T-helper 2 cell (primary cell): ENCODE measurements at places on chromosomes 1 and 21.
A peak's percentile ranks its signal among the peaks of the same experiment; 100 is the strongest.

- no peak for DNase-seq
Measured at GRCh38 chr1:25704267-25704691, 87.7 kb downstream of the MAN1C1 start.

- no peak for DNase-seq
Measured at GRCh38 chr21:34180826-34181359, 107.5 kb downstream of the MRPS6 start.

GRCh38 chr21:15701830-15702229 lies 28.0 kb upstream of the USP25 start:
- no peak for DNase-seq

DNA sequence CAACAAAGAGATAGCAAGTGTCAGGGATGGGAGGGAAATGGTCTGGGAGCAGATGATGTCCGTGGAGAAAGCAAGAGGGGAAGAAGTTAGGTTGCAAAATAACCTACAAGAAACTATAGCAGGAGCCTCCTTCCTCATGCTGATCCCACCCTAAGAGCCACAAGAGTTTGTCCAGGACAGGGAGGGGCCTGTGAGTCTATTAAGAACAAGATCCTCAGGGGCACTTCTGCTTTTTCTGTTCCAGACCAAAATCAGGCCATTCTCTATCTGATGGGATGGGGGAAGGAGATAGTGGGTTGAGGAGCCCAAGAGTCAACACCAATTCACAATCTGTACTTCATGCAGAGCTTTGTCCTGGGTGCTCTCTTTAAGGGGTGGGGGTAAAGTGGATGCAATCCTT lies 7.7 kb upstream of the ATP1A4 start:
- DNase-seq, result no peak

DNA sequence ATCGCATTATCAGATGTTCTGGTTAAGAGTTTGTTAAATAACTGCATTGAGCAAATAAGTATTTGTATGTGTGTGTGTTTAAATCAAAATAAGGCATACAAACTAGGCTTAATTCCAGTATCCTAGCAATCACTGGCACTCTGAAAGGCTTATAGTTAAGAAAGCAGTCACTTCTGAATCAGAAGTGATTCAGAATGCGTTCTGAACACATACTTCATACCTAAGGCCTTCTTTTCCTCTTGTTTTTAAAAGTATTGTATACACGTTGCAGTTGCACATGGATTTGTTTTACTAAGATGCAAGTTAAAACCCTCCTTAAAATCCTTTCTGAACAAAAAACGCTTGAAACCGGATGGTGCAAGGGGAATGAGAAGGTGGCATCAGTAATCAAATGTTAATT lies 238.4 kb upstream of the DMRTA2 start:
- DNase-seq, result no peak

DNA sequence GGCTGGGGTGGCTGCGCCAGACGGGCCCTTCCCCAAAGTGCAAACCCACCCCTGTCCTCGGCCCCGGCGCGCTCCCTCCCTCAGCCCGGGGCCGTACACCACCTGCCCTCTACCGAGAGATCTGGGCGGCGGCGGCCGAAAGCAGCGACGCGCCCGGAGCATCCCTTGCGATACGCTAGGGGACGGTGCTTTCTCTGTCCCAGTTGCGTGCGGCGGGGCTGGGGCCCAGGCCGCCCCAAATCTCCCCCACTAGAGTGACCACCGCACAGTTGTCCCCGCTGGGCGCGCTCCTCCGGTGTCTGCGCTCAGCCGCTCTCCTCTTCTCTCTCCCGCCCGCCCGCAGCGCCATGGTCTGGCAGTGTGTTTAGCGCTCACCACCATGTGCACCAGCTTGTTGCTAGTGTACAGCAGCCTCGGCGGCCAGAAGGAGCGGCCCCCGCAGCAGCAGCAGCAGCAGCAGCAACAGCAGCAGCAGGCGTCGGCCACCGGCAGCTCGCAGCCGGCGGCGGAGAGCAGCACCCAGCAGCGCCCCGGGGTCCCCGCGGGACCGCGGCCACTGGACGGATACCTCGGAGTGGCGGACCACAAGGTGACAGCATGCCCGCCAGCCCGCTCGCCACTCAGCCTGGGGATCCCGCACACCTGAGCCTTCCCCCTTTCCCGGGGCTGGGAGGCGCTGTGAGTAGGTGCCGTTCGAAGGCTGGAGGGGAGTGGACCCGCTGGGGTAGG lies 1.0 kb downstream of the ST6GALNAC5 start:
- DNase-seq, result no peak

DNA sequence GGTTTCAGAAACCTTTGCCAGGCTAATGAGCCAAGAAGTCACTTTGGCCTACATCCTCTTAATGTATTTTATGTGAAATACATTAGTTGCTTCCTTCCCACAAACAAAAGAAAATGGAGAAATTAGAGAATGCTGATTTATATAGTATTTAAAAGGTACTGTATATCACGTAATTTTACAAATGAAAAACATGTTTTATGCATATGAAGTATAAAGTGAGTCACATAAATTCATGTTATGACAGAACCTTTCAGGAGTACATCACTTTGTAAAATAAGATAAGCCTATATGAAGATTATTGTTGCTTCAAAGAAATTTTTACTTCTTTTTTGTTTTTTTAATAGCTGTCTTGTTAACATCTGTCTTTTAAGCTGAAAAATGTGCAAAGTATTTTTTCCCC lies 4.6 kb downstream of the DR1 start:
- DNase-seq, result no peak

DNA sequence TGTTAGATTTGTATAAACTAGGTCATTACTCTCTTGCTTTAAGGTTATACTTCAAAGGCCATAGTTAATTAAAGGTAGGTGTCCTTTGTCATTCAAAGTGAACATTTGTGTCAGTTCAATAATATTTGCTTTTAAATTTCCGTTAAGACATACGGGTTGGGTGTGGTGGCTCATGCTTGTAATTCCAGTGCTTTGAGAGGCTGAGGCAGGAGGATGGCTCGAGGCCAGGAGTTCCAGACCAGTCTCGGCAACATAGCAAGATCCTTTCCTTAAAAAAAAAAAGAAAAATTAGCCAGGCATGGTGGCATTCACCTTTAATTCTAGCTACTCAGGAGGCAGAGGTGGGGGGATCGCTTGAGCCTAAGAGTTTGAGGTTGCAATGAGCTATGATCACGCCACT lies 80.4 kb downstream of the KIF26B start:
- DNase-seq, result no peak

- no peak for DNase-seq
Measured at GRCh38 chr1:61606448-61607312, 118.3 kb downstream of the TM2D1 start.

DNA sequence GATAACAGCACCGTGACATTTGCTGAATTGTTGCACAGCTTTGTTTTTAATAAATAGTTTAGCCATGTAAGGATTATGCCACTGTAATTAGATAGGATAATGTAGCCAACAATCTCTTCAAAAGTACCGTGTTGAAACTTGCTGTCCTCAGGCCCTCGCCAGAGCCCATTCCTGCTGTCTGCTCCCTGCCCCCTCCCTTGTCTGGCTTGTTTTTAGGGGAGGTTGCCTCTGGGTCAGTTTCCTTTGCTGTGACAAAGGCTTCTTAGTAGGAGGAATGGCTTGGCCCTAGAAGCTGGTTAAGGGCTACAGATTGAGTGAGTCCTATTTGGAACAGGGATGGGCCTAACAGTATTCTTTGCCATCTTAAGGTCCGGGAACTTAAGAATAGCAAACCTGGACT lies 107.9 kb downstream of the LMO4 start:
- no peak for DNase-seq

- no peak for DNase-seq
Measured at GRCh38 chr1:198711837-198712236, 73.0 kb downstream of the PTPRC start.

- DNase-seq, result no peak
Measured at GRCh38 chr1:60813071-60813470, 269.3 kb upstream of the NFIA start.

DNA sequence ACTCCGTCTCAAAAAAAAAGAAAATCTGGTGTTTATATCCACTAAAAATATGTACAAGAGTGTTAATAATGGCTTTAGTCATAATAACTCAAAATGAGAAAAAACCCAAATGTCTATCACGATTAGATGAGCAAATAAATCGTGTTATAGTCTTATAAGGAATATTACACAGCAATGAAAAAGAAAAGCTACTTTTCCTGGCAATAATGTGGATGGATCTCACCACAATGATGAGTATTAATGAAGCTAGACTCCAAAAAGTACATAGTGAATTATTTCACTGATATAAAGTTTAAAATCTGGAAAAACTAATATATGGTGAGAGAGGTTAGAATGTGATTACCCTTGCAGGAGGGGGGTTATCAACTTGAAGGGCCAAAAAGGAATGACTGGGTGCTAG lies 9.7 kb downstream of the CD244 start:
- no peak for DNase-seq

DNA sequence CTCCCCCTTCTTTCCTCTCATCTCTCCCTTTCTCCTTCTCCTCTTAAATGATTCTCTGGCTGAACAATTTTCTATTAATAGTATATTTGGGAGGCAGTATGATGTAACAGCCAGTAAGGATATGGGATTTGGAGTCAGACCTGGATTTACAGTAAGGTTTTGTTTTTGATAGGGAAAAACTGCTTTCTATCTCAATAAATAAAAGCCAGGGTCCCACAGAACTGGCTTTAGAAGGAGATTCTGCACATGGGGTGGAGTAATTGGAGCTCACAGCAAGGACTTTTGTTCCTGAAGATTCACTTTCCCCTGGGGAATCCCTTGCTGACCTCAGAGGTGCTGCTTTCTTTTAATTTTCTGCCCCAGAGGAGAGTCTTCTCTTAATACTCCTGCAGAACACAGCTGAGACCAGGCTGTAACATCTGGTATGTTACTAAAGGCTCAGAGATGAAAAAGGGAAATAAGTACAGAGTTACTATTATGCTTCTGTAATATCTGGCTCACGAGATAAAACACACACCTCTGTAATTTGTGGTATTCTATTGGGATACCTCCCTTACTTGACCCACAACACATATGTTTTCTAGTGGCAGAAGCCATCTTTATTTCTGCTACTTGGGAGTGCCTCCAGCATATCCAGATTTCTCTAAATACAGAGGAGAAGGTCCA lies 13.4 kb downstream of the EPB41 start:
- DNase-seq, result no peak

DNA sequence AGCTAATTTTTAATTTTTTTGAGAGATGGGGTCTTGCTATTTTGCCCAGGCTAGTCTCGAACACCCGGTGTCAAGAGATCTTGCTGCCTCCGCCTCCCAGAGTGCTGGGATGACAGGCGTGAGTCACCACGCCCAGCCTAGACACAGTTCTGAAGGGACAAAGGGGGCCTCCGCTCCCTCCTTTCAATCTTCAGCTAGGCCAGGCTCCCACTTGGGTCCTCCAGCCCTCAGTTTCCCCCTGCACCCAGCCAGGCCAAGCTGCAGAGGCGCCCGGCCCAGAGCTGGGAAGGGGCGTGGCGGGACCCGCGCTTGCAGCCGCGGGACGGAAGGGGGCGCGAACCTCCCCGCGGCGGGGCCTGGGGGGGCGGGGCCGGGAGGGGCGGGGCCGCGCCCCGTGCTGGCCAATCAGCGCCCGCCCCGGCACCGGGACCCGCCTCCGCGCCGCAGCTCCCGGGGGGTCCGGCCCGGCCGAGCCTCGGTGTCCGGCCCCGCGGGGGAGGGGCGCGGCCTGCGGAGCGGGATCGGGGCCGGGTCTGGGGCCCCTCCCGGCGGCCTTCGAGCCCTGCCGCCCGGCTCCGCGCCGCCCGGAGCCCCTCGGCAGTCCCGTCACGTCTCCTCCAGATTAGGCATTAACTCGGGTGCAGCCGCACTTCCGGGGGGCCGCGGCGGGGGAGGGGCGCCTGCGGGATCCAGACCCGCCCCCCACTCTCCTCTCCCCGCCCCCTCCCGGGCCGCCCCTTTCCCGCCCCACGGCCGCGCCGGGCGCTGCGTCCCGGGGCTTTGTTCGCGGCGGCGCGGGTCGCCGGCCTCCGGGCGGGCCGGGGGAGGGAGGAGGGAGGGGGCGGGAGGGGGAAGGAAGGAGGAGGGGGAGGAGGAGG lies 559 bp upstream of the AGRN start:
- DNase-seq, result peak; percentile 68

GRCh38 chr1:186753241-186753640 lies 73.0 kb upstream of the PTGS2 start:
- no peak for DNase-seq

GRCh38 chr1:91730801-91731732 lies 154.9 kb downstream of the TGFBR3 start:
- no peak for DNase-seq

- no peak for DNase-seq
Measured at GRCh38 chr1:201518071-201518470, 11.1 kb upstream of the CSRP1 start.

DNA sequence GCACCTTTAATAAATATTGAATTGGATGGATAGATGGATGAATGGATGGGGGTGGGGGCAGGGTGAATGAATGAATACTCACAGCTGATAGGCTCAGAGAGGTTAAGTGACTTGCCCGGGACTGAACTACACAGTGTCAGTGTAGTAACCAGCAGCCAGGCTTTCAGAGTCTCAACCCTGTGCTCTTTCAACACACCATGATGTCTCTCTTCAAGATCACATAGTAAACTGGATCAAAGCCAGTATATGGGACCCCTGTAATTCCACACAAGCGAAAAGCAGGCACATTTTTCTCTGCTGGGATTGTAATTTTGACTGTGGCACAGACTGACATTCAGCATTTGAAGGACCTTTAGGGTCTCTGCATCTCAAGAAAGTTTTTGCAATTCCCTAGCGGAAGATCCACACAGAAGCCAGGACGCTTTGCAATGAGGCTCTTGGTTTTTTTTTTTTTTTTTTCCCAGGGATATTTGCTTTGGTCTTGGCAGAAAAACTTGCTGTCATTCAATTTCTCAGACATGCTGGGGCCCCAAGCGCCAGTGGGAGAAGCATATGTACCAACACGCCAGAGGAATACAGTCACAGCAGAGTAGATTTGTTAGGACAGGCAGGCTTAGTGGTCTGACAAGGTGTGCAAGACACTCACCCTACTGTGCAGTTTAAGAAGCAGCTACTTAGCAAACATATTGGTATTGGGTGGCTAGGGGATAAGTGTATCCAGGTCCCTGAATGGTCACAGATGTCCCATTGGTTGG lies 213.1 kb upstream of the CAMK1G start:
- DNase-seq, result no peak

DNA sequence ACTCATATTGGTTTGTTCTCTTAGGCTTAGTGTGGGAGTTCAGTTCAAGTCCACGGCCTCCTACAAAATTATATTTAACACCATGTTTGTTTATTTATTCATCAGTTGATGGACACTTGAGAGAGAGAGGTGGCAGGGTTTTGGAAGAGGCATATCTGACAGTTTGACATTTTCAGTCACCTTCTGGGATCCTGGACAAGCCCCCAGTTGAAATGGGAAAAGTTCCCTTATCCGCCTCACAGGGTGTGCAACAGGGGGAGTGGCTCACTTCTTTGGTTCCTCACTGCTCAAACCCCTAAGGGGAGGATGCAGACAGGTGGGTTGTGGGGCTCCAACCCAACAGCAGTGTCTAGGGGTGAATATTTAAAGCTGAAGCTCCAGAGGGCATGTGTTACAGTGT lies 52.3 kb upstream of the TNFSF18 start:
- no peak for DNase-seq
